HT1080 (cell line): ENCODE measurements at places on chromosomes 11 and 22.

- no peak for DNase-seq
These were observed 39.7 kb downstream of the IGLL5 start for GRCh38 chr22:22927196-22927887.

DNA sequence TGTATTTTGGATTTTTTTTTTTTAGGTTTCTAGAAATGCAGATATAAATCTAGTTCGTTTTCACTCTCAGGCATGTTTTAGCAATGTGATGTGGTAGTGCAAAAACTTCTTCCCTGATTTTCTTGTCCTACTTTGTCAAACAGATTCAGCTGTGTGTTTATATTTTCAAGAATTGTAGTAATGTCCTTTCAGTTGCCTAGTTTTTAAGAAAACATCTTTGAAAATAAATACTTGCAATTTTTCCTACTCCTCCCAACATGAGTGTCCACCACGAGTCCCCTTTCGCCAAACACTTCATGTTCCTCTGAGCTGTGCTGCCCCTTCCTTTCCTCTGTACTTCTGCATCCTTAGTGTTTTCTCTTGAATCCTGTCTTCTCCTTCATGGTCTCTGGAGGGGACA lies 686.9 kb downstream of the NTM start:
- DNase-seq: no peak

GRCh38 chr11:34754171-34754823 lies 133.4 kb downstream of the EHF start:
- DNase-seq: no peak

- no peak for DNase-seq
These were observed 56.1 kb downstream of the MED15 start for GRCh38 chr22:20563466-20563906.

- peak; percentile 64 for DNase-seq
These were observed 42.0 kb downstream of the FAM83F start for GRCh38 chr22:40036591-40037225.

DNA sequence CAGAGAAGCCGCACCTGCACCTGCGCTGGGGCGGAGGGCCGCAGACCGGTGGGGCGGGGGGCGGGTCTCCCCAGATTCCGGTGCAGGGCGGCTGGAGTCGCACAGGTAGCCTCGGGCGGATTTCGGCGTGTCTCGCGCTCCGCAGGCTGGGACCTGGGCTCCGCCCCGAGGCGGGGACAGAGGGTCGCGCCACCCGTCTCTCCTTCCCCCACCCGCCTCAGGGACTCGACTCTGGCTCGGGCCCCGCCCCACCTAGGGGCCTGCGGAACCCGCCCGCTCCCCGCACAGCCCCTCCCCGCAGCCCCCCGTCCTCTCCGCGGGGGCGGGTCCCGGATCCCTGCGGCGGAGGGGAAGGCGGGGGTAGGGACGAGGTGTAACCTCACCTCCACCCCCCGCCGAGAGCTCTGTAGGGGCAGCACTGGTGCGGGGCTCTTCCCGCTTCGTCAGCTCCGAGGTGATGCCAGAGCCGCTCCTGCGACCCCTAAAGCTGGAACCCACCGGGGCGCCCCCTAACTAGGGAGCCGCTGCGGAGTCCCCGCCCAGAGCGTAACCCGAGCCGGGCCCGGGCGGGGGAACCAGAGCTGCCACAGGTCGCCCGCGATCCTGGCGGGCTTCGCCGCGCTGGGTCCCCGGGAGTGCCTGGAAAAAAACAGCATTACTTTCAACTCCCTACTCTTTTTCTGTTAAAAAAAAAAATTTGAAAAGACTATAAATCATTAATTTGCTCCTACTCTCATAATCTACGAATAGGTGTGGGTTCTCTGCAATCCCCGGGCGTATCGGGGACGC lies at the start of gene SLC29A2:
Gene SLC29A2, minus strand, starts transcription at position 134 of the 789 bp plus-strand sequence. CDS start 169 bp downstream, outside the sequence.
- no peak for DNase-seq

DNA sequence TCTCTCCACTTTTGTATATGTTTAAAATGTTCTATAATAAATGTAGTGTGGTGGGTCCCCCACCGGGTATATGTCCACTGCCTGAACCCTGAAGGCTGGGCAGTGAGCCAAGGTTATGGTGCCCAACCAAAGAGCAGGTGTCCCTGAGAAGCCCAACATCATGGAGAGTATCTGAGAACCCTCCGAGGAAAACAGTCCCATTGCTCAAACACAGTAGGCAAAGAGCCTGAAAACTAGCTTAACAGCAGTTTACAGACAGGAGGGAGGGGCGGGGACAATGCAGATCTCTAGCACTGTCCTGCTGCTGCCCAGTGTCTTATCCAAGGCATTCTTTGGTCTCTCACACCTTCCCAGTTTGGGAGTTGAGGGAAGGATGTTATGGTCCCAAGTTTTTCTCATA lies 91.0 kb downstream of the TMPRSS5 start:
- DNase-seq: no peak

- DNase-seq: no peak
These were observed 9.3 kb downstream of the CARD18 start for GRCh38 chr11:105130189-105130813.

DNA sequence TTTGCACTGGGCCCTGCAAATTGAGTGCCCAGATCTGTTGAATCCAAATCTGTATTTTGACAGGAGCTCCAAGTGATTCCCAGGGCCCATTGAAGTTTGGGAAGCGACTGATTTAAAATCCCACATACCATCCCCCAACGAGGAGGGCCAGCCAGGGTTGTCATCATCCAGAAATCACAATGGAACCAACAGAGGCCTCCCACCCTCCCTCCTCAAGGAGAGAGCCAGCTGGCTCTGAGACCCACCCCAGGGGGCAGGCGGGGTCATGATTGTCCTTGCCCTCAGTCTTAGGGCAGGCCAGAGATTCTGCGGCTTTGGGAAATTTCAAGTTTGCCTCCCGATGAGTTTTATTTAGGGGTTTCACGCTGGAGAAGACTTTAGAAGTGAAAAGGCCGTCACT lies 358.2 kb downstream of the MN1 start:
- no peak for DNase-seq

GRCh38 chr11:115760461-115761320 lies 256.5 kb upstream of the CADM1 start:
- no peak for DNase-seq

- DNase-seq: peak; percentile 11
These were observed 158.2 kb upstream of the ZBED5 start for GRCh38 chr11:11016068-11016467.
